ENCODE measurements at places on chromosomes 12 and 14.
A peak's percentile ranks its signal among the peaks of the same experiment; 100 is the strongest.

DNA sequence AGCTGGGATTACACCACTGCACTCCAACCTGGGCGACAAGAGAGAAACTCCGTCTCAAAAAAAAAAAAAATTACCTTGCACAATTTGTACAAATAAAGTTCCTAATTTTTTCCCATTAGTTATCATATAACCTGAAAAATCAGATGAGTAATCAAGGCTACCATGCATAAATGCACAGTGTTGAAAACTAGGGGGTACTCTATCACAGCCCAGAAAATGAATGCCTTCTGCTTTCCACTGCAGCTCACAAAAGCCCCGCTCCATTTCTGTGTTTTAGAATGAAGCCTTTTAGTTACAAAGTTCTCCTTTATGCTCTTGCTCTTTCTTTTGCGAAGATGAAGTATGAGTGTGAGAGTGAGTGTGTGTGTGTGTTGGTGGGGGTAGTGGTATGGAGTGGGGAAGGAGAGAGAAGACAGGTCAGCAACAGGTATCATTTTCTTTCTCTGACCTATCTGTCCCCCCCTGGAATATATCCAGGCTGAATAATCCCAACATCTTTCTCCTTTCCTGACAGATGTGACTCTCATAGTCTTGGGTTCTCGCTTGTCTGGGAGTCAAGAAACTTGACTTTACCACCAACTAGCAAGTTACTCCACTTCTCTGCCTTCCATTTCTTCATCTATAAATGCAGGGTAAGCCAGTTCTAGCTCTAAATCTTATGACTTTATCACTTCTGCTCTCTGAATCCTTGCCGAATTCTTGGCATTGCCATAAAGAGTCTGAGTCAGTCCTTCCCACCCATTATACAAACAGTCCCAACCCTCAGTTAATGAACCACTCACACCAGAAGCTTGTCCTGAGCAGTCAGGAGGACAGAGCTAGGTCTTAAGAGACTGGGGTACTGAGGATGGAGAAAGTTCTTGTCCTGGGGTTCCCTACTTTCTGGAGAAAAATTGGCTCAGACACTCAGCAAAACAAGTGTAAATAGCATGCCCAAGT is 16.1 kb downstream of the BIN2 start:
- peak; percentile 71 for DNase-seq

DNA sequence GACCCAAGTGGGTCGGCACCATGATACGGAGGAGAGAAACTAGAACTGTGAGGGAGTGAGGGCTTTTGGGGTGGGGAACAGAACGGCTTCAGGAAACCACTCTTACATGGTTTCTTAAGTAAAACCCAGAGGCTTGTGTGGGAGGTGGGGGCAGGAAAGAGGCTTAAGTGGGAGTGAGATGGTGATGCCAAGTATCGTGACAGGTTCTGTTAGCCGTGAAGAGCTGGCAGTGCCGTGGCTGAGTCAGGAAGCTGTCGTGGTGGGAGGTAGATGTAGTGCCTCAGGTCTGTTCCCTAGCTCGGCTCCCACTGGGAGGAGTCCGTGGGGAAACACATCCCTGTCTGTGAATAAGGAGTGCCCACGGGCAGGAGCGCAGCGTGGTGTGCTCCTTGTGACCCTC is 185.8 kb upstream of the FKBP4 start:
- no peak for DNase-seq

- DNase-seq, result no peak
Observed at GRCh38 chr12:94710933-94711332, 60.6 kb upstream of the TMCC3 start.

DNA sequence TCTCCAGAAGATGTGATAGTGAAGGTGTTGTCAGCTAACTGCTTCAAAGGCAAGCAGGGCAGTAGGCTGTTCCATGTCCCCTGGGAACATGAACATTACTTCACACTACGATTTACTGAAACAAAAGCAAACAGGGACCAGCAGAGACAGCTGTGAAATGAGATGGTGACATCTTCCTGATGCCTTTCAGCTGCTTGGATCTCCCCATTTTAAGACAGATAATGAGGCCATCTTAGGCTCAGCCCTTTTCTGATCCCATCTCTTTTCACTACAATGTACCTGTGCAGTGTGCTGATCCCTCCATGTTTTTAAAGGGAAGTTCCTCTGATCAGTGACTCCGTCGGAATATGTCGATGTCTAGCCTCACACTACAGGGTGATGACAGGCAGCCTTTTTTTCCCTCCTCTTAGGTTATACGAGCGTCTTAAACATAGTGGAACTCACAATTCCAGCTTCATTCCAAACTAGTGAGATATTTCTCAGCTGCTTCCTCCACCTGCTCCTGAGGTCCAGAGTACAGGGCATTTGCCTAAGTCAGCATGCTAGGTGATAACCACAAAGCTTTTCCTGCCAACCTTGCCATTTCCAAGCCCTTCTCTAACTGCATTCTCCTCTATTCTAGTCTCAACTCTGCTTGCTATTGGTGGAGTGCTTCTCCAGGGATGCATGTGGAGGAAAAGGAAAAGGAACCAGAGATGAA is 87.6 kb upstream of the EGLN3 start:
- no peak for DNase-seq

- no peak for DNase-seq
Observed at GRCh38 chr12:9948606-9949296, 16.6 kb upstream of the CLEC2A start.

DNA sequence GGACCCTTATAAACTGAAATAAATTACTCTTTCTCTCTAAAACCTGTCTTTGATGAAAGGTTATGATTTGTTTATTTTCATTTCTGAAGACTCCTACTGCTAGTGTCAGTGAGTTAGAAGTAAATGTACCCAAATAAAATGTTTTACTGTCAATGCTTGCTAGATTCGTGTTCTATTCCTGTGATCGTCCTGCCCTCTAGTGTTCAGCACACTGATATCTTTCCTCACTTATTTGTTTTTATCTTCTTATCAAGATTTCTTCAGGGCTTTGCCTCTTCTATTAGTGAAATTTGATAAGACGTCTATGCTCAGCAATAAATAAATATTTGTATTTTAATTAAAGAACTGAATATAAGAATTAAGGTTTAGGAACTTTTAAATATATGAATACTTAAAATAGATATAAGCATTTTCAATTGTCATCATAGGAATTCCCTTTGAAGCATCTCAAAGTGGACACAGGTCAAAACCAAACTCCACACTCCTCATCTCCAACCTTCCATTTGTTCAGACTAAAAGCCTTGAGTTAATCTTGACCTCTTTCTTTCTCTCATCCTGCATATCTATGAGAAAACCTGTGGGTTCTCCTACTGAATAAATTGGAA is 75.8 kb downstream of the C12orf50 start:
- DNase-seq, result peak; percentile 66

DNA sequence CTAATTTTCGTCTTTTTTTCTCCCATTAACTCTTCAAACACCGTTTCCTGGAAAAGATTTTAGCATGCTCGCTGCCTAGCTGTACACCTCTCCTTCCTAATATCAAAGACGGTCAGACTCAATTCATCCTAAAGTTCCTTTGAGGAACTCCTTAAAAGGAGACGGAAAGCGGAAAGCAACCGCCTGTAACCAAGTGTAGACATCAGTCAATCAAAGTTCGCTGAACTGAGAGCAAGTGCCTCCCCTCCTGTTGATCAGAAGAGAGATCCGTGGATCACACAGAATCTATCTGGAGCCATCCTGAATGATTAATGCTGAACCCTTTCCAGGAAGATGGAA is 412 bp upstream of the TEP1 start:
- no peak for DNase-seq

DNA sequence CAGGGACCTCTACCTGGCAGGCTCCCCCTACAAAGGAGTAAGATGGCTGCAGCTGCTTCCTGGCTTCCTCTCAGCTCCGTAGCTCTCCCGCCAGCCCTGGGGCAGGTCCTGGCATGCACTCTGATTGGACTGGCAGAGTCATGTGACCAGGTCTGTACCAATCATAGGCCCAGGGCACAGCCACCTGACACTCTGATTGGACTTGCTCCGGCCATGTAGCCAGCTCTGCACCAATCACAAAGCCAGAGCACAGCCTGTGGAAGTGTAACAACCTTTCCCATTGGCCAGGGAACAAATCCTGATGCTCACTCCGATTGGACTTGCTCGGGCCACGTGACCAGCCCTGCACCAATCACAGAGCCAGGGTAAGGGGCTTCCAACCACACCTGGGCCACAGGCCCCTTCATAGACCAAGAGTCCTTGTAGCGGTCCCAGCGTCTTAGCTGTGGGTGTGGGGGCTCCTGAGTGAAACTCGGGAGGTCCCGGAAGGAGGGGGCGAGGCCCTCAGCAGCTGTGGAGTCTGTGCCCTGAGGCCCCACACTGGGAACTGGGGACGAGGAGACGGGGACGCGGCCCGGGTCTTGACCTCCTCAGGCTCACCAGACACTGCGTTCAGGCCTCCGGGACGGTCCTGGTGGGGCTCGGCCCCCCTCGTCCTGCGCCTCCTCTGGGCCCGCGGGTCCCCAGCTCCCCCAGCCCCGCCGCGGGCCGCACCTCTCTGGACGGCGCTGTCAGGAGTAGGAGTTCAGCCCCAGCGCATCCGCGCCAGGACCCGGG is 210.6 kb downstream of the ADGRD1 start:
- no peak for DNase-seq

- DNase-seq, result no peak
Observed at GRCh38 chr12:132024758-132025157, 75.0 kb downstream of the EP400 start.

DNA sequence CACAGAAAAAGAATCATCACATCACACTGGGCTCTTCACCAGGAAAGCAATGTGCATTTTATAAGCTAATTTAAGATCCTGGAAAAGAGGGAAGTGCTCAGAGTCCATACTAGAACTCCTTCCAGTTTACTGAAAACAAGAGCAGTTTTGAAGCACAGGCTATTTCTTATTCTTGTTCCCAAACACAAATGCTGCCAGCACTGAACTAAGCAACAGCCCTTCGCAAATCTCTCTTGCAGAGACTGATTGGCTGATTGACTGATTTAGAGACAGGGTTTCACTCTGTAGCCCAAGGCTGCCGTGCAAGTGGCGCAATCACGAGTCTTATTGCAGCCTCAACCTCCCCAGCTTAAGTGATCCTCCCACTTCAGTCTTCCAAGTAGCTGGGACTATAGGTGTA is 44.8 kb downstream of the BCL2L14 start:
- no peak for DNase-seq

DNA sequence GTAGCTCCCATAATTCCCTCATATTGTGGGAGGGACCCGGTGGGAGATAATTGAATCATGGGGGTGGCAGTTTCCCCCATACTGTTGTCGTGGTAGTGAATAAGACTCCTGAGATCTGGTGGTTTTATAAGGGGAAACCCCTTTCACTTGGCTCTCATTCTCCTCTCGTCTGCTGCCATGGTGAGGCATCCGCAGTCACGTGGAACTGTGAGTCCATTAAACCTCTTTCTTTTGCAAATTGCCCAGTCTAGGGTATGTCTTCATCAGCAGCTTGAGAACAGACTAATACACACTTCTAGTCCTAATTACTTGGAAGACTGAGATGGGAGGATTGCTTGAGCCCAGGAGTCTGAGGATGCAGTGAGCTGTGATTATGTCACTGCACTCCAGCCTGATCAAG is 64.4 kb downstream of the TMX1 start:
- DNase-seq, result peak; percentile 86

DNA sequence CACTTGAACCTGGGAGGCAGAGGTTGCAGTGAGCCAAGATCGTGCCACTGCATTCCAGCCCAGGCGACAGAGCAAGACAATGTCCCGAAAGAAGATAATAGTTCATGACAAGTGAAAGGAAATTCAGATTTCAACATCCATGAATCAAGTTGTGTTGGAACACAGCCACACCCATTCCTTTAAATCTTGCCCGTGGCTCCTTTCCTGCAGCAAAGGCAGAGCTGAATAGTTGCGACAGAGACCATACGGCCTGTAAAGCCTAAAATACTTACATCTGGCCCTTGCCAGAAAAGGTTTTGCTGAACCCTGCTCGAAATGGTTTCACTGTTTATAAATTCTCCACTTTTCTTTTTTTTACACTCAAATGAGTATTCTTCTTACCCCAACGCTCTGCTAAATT is 17.7 kb upstream of the ITPK1 start:
- peak; percentile 90 for DNase-seq

DNA sequence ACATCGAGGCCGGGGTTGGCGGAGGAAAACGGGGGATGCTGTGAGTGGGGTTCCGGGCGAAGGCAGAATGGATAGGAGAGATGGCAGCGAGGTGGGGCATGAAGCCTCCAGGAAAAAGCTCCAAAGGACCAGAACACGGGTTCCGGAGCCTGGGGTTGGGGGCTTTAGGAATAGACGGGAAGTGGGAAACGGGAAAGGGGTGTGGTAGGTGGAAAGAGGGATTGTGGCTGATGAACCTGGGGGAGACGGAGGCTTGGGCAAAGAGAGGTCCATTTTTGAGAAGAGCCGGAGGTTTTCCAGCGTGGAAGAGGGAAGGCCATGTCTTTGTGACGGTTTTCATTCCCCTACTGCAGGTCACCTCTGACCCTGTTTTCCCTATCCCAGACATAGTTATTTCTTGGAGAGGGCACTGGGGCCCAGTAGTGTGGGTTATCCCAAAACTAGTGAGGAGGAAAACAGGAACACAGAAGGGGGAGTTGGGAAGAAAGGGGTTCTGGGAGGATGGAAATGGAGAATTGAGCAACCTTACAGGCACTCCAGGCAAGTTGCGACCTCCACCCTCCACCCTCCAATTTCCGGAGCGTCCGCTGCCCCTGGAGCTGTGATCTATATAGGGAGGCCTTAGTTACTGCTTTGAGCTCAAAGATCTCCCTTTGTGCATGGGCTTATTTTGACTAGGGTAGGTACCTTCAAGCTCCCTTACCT is 1.1 kb downstream of the ATN1 start:
- DNase-seq, result no peak

DNA sequence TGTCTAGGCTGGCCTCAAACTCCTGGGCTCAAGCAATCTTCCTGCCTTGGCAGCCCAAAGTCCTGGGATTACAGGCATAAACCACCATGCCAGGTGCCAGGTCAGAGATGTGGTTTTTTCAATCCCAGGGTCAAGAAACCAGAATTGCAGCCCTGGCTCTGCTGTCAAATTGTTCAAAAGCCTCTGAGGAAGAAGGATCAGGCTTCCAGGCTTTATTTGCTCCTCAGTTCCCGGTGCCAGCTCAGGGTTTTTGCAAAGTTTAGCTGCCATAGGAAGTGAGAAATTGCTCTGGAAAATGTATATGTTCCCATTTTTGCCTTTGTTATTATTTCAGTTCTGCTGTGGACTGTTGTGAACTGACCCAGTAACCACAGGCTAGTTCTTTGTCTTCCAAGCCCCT is 28.7 kb downstream of the WNT5B start:
- no peak for DNase-seq

- DNase-seq, result peak; percentile 61
Observed at GRCh38 chr12:116861320-116861719, 19.9 kb downstream of the HRK start.

DNA sequence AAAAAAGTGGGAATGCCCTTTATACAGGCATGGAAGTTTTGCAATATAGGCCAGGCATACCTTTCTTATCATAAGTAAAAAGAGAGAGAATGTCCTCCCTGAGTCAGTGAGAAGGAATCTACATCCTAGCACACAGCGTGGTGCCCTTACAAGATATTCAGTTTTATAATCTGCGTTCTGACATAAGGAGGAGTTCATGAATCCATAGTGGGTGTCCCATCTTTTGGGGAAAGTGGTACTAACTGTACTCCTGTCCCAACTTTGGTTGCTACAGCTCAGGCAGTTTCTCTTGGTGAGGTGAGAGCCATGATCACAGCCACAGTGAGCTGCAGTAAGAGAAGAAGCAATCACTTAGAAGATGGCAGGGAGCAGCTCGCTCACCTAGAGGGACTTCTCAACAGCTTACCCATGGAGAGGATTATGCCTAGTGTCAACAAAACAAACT is 332.9 kb downstream of the BCAT1 start:
- DNase-seq, result peak; percentile 75

GRCh38 chr12:110102255-110102654 is 21.9 kb upstream of the IFT81 start:
- DNase-seq, result peak; percentile 57

GRCh38 chr14:89508863-89509262 is 91.8 kb upstream of the FOXN3 start:
- DNase-seq, result no peak

All from cardiac fibroblast (primary cell).